ENCODE measurements at places on chromosomes 11 and 22. TPM values are rescaled to one million over a fixed set of nuclear protein-coding genes. Genes with fewer than 3 reads are reported as not detected.

OR6T1 gene
- not detected for polyA plus RNA-seq

CSRP3 gene
- not detected for polyA plus RNA-seq

OR5P2 gene
- not detected for polyA plus RNA-seq

BIK gene
- not detected for polyA plus RNA-seq

SMIM35 gene
- not detected for polyA plus RNA-seq

TSKU gene
- polyA plus RNA-seq: 30.8 TPM

AHNAK gene
- polyA plus RNA-seq: 167 TPM

IL18 gene
- polyA plus RNA-seq: 51.9 TPM

C2CD2L gene
- 2.6 TPM for polyA plus RNA-seq

TMPRSS5 gene
- polyA plus RNA-seq: not detected

DNAJC4 gene
- polyA plus RNA-seq: 33.4 TPM

PLAAT3 gene
- 4.2 TPM for polyA plus RNA-seq

SLC6A5 gene
- polyA plus RNA-seq: not detected

CYTH4 gene
- not detected for polyA plus RNA-seq

CYP2D6 gene
- 0.16 TPM for polyA plus RNA-seq

DEPDC7 gene
- polyA plus RNA-seq: 9.7 TPM

TSGA10IP gene
- polyA plus RNA-seq: not detected

CNGA4 gene
- not detected for polyA plus RNA-seq

APOA4 gene
- polyA plus RNA-seq: not detected

INS gene
- polyA plus RNA-seq: not detected

MALAT1 gene
- polyA plus RNA-seq: 13,207 TPM

APOL4 gene
- polyA plus RNA-seq: not detected

AGBL2 gene
- 0.51 TPM for polyA plus RNA-seq

SOX10 gene
- polyA plus RNA-seq: not detected

NXPE4 gene
- not detected for polyA plus RNA-seq

KCNJ1 gene
- not detected for polyA plus RNA-seq

OR2D2 gene
- polyA plus RNA-seq: not detected

MGAT3 gene
- not detected for polyA plus RNA-seq

EHF gene
- polyA plus RNA-seq: not detected

HBB gene
- polyA plus RNA-seq: not detected

MMP26 gene
- not detected for polyA plus RNA-seq

CHST1 gene
- 0.06 TPM for polyA plus RNA-seq

CEP126 gene
- polyA plus RNA-seq: 2.7 TPM

All from GM23248 (cell line).